ENCODE measurements at places on chromosomes 7 and 10.

GRCh38 chr10:113033991-113034390 is 83.9 kb downstream of the TCF7L2 start:
- no peak for DNase-seq

GRCh38 chr10:4285121-4285520 is 500.1 kb upstream of the KLF6 start:
- DNase-seq = no peak

- peak; percentile 54 for DNase-seq
Measured at GRCh38 chr10:80465839-80466590, 11.9 kb downstream of the TSPAN14 start.

DNA sequence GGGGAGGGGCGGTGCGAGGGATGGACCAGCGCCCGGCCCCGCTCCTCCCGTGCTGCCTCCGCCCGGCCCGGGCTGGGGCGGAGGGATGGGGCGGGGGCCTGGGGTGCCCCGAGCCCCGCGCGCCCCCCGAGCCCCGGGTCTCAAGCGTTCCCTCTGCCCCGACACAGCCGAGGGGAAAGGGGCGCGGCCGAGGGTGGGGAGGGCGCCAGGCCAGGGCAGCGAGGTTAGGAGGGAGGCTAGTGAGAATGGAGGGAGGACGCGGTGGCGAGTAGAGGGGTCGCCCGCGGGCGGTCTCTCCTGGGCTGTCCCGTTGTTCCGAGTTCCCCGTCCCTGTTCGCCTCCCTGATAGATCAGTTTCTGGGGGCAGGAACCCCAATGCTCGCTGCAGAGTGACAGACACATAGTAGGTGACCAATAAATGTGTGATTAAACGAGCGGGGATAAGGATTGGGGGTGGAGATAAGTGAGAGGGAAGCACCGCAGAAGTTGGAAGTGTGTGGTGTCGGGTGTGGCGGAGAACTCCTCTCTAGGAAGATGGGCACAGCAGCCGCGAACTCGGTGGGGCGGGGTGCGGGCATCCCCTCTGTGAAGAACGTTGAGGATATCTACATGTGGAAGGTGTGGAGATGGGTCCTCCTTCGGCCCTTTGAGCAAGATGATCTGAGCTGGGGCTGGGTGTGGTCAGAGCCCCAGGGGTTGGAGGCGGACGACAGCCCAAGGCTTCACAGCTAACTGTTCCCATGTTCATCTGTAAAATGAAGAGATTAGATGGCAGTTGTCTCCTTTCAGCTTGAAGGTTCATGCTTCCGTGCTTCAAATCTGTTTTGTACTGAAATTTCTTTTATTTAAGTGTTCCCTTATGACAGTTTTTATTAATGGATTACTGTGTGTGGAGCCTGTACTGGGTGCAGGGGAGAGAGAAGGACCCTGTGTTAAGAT is 580 bp downstream of the ZNF775 start:
- DNase-seq = no peak

GRCh38 chr7:99387912-99388311 is 13.4 kb downstream of the ARPC1B start:
- DNase-seq = no peak

DNA sequence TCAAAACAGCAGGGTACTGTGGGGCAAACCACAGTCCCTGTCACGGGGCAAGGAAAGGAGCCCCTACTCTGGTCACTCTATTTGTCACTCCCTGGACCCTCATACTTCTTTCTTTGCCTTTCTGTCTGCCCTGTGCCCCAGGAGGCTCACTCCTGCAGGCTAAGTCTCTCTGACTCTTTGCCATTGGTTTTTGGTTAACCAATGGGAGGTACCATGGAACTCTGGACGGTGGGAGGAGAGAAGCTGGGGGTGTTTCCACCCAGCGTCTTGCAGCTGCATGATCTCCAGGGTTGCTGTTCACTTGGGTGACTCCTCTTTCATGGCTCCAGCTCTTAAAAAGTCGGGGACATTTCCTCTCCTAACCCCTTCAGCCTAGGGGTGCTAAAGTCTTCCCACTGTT is 15.4 kb upstream of the EIF5AL1 start:
- DNase-seq = no peak
